ENCODE measurements at places on chromosomes 4 and X.

GRCh38 chr4:142728233-142728632 is 117.9 kb downstream of the INPP4B start:
- no peak for DNase-seq

- no peak for DNase-seq
Measured at GRCh38 chr4:45931154-45931553, 192.7 kb downstream of the GABRG1 start.

DNA sequence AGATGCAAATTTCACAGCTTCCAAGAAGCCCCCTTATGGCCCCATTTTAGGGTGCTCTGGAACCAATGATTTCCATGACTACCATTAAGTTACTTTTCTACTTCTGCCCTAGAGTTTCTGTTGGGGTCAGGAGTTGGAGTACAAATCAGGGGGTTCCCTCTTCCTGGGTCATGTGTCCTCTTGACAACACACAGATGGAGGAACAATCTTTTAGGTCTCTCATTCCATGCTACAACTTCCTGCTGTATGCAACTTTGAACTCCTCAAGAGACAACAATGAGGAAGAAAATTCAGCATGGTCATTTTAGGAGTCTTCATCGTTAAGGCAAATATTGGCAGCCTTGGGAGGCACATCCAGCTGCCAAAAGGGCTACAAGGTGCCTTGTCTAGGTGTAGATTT is 79.7 kb downstream of the SEL1L3 start:
- no peak for DNase-seq

DNA sequence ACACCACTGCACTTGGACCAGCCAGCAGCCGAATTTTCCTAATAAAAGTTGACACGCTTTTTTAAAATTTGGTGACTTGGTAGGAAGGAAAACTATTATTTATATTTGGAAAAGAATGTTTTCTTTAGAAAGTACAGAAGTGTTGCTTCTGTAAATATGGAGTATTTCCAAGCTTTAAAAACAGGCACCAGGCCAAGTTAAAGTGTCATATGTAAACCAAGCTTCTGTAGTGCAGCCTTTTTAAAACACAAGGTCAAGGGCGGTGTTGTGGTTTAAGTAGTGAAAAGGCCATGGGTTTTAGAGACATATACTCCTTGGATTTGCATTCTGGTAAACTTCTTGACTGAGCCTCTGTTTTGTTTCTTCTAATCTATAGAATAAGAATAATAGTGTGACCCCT is 62.7 kb downstream of the TRIM2 start:
- no peak for DNase-seq

DNA sequence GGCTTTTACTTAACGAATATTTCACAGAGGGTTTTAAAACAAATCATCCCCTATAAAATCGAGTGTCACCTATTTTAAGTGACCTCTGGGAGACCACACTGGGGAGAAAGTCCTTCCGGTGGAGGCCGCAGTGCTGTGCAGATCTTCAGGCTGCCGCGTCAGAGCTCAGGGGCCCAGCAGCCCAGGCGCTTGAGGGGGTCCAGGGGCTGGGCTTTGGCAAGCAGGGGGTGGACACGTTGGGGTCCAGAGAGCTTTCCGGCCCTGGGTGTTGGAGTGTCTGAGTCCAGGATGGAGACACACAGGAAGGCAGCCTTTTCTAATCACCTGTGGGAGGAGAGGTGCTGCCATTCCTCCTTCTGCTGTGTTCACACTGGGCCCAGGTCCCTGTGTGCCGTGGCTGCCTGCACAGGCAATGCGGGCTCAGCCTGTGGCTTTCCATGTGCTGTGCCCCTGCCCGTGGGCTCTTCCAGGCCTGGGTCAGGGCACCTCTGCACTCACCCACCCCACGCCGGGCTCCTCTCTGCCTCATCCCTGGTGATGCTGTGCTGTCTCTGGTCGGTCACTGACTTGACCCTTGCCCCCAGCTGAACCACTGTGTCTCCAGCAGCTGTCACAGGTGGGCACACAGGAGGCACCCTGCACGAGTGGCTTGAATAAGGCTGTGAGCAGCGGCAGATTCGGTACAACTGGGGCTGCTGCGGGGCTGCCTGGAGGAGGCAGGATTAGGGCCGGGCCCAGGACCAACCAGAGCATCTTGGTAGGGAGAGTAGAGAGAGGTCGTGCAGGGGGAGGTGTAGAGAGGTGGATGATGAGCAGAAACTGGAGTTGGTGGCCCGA is 10.0 kb downstream of the HTRA3 start:
- no peak for DNase-seq

DNA sequence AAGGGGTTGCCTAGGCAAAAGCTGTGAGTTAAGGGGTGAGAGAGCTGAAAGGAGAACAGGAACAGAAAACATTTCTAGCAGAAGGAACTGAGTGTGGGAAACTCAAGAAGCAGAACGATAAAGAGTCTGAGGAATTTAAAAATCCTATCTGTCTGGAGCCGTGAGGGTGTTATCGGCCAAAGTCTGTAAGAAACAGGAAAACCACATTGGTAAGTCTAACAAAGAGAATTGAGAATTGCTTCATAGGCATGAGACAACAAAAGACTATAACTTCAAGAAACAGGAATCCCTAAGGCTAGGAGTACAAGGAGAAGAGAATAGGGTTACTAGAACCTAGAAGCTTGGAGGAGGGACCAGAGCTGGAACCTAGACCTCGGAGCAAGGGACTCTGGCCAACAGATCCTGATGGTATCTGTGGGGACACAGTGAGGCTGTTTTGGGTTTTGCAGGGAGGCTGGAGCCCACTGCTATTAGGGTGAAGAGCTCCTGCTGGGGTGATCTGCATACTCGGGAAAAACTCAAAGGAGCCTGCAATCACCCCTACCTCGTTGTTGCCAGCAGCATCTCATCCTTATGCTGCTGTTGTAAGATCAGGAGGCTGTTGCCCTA is 175.6 kb downstream of the FBXO8 start:
- no peak for DNase-seq

GRCh38 chr4:82044141-82044993 is 329.4 kb downstream of the HNRNPD start:
- DNase-seq, result peak; percentile 34

DNA sequence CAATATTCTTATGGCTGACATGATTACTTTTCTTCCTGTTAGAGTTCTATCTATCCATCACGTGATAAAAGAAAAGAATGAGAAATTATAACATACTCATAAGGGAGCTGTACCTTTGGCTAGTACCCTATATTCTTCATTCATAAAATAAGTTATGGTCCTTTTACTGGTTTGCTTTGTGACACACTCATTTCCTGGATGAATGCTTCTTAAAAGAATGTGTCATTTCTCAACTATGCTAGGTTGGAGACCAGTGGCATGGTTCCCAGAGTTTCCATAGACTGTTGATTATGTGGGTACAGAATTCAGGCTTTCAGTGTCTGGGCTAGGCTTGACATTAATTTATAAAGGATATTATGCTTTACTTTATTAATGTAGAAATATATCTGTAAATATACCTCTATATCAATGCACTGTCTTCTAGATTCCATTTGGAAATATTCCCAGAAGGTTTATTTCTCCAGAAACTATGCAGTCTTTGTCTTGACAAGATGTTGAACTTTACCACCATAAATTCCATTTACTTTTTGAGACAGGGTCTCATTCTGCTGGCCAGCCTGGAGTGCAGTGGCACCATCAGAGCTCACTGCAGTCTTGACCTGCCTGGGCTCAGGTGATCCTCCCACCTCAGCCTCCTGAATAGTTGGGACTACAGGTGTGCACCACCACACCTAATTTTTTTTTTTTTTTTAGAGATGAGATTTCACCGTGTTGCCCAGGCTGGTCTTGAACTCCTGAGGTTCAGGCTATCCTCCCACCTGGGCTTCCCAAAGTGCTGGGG is 23.8 kb downstream of the NUDT6 start:
- no peak for DNase-seq

GRCh38 chr4:123986268-123986798 is 589.7 kb downstream of the SPRY1 start:
- DNase-seq, result no peak

DNA sequence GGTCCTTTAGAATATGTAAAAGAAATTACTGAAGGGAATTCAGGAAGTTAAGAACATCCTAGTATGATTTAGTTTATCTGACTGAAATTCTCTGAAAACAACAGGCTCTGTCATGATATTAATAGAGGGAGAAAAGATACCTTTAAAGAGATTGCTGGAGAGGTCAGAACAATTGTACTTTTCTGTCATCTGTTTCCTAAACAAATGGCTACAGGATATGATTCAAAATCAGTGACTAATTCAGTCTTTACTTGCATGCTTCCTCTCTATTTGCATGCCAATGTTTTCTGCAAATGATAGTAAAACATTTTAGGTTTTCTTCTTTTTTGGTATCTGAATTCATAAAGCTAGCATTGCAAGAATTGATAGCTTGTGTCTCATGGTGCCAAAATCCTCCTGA is 616.7 kb upstream of the PCDH7 start:
- no peak for DNase-seq

- no peak for DNase-seq
Measured at GRCh38 chrX:115368876-115369275, 79.4 kb downstream of the LUZP4 start.

- DNase-seq, result no peak
Measured at GRCh38 chrX:46961574-46962283, 49.5 kb downstream of the JADE3 start.

GRCh38 chrX:66731398-66731797 is 92.5 kb upstream of the EDA2R start:
- DNase-seq, result no peak

GRCh38 chrX:13064599-13065143 is 20.3 kb upstream of the FAM9C start:
- DNase-seq, result no peak

- DNase-seq, result no peak
Measured at GRCh38 chr4:6649216-6649615, 8.7 kb downstream of the MRFAP1 start.

DNA sequence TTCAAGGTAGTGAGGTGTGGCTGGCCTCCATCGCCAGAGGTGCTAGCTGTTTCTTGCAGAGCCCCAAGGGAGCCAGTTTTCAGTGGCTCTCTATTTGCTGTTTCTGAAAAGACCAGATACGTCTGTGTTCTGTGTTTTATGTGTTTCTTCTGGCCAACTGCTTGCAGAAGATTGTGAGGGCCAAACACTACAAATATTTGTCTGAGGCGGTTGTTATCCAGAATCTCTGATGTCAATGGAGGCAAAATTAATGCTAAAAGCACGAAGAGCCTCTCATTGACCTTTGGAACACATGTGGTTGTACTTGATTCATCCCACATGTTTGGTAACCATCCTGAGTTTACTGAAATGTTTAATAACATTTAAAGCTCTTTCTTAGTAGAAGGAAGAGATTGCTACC is 113.9 kb downstream of the CT47B1 start:
- no peak for DNase-seq

DNA sequence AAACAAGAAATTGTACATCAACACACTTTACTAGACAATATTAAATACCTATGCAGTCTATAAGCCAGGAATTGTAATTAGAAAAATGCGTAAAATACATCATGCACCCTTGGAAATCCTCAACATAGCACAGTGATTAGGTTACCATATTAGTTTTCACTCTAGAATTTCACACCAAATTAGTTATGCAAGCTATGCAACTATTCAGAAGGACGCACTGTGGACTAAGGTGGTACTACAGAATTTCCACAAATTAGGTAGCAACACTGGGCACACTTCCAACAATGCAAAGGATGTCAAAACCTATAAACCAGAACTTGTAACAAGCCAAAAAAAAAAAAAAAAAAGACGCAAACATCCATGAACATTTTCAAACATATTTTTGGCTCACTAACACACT is 71.1 kb upstream of the ZCCHC13 start:
- DNase-seq, result no peak

DNA sequence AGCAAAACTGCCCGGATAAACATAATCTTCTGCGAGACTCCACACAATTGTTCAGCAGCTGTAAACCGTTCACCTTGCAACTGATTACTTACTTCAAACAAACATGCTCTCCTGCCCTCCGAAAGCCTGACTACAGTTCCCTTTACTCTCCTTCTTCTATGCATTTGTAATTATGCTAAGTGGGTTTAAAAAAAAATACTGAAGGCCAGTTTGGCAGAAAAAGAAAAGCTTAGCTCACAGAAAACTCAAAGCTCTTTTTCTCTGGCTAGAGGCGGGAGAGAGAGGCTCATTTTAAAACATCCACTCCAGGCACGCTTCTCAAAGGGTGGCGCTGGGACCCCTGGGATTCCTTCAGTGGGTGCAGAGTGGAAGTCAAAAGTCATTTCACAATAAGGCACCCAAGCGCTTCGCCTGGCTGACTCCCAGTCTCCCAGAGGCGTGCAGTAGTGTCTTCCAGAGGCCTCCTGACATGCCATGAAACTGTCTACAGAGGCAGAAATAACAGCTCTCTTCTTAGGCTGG is 1.9 kb downstream of the DHRSX start:
- no peak for DNase-seq

GRCh38 chr4:78418406-78418805 is 133.2 kb upstream of the ANXA3 start:
- DNase-seq, result no peak

DNA sequence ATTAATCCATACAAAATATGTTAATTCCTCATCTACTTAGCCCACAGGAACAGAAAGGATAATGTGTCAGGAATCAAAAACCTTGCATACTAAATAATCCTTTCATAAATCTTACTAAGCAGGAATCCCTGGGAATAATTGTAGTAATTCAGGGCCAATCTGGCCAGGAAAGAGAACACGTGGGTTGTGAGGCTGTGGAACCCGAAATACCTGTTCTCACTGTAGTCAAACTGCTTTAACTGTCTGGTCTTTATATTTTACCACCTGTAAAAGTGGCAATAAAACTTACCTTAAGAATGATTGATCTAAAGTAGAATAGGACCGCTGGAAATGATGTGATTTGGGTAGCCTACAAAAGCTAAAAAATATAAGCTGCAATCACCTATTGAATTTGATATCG is 1620.9 kb downstream of the STIM2 start:
- DNase-seq, result peak; percentile 8

- no peak for DNase-seq
Measured at GRCh38 chr4:139776235-139776634, 110.6 kb downstream of the MGST2 start.

- no peak for DNase-seq
Measured at GRCh38 chrX:66676413-66676812, 37.5 kb upstream of the EDA2R start.

DNA sequence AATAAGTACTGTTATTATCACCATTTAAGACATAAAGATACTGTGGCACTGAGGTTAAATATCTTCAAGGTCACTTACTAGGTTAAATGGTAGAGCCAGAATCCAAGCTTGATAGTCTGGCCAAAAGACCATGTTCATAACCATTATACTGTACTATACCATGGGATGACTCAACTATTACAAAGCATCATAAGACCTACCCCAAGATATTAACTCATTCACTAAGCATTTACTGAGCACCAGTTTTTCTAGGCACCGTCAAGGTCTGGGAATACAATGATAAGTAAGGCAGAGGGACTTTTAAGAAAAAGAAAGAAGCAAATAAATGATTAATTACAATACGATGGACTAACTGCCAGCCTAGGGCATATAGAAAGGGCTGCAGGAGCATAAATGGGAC is 95.5 kb upstream of the KCTD8 start:
- DNase-seq, result no peak

- DNase-seq, result no peak
Measured at GRCh38 chrX:152932144-152932543, 34.3 kb downstream of the ZNF185 start.
